Bronchial epithelial cell (primary cell): ENCODE measurements at places on chromosomes 16 and 17. TPM values are rescaled to one million over a fixed set of nuclear protein-coding genes. Genes with fewer than 3 reads are reported as not detected.

DNA sequence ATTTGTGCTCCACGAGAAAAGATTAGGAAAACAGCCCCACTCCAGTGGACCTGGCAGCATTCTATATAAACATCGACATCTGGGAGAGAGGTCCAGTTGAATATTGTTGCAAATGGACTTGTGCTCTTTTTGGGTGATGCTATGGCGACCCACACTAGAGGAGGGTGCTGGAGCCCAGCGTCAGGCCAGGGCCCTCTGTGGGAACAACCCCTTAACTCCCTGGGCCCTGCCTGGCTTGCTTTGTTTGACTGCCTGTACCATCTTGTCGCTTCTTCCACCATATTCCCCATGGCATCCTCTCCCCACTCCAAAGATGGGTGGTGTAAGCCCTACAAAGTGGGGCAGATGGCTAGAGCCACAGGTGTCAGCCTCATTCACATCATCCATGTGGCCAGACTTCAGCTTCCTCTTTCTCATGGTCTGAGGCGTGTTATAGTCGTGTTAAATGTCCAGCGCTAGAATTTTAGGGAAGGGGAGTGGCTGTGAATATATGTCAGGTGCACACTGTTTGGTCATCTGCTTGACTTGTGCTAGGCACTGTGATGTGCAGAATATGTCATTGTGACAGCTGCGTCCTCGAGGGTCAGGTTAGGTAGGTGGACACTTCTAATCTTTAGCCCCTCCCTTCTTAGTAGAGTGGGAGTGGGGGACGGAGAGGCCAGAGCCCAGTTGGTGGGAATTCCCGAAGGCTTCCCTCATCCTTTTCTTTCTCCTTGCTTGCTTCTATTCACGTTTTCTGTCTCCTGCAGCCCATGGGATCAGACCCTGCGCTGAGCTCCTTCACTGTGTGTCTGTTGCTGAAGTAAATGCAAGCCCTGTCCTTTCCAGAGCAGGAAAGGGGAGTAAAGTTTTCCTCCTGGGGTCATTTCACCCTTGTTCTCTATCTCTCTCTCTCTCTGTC, 49.8 kb downstream of the MPRIP start:
- DNase-seq: no peak

DNA sequence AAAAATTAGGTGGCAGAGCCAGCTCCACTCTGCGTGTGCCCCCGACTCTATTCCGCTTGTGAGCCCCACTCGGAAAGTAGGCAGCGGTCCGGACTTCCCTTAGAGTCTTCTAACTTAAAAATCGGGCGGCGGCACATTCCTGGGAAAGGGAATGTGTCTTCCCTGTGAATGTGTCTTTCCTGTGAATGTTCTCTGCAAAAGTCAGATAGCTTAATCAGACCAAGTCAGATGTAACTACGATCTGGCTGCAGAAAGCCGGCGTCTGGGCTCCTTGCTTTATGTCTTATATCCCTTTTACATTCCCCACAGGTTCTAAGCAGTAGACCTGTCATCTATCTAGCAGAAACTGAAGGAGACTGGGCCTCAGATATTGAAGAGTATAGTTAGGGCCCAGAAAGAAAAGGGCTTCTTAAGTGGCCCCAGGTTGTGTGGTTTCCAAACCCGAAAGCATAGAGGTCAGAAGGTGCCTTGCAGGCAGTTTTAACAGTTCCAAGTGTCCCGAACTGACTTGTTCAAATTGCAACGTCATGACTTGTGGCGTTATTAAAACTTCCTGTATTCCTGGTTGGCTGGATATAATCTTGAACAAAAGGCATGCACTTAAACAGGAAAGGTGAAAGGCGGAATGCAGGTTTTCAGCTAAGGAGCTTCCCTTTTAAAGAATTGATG, 601 bp downstream of the PHKB start:
- DNase-seq: peak; percentile 80

- no peak for DNase-seq
Measured at GRCh38 chr17:6470751-6471521, 26.7 kb downstream of the PIMREG start.

GRCh38 chr16:84117494-84117843, 727 bp upstream of the MBTPS1 start:
- DNase-seq: peak; percentile 14

DNA sequence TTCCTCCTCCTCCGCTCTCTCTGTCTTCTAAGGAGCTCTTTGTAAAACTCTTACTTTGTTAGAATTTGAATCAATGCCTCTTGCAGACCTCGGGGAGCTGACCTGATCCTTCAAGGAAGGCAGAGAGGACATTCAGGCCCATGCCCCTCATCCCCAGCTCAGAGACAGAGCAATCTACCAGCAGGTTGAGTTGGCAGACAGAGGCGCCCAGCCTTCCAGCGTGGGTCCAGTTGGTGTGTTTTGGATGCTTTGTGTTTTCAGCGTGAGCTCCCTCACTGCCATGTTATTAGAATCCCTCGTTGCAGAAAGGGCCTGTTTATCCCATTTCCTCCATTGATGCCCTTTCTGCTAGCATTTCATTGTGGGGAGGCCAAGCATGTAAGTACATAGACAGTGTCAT, 167.1 kb downstream of the CMIP start:
- no peak for DNase-seq

DNA sequence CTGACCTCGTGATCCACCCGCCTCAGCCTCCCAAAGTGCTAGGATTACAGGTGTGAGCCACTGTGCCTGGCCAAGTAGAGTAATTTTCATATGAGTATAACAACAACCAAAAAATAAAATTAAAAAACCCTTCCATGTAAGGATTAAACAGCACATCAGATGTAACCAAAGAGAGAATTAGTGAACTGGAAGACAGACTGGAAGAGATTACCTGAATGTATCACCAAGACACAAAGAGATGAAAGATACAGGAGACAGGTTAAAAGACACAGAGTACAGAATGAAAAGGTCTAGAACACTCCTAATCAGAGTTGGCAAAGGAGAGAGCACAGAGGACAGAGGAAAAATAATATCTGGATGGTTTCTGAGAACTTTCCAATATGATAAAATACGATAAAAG, 1.8 kb upstream of the TNK1 start:
- DNase-seq: no peak

GRCh38 chr17:74085434-74085833, 118.0 kb upstream of the RPL38 start:
- no peak for DNase-seq

DNA sequence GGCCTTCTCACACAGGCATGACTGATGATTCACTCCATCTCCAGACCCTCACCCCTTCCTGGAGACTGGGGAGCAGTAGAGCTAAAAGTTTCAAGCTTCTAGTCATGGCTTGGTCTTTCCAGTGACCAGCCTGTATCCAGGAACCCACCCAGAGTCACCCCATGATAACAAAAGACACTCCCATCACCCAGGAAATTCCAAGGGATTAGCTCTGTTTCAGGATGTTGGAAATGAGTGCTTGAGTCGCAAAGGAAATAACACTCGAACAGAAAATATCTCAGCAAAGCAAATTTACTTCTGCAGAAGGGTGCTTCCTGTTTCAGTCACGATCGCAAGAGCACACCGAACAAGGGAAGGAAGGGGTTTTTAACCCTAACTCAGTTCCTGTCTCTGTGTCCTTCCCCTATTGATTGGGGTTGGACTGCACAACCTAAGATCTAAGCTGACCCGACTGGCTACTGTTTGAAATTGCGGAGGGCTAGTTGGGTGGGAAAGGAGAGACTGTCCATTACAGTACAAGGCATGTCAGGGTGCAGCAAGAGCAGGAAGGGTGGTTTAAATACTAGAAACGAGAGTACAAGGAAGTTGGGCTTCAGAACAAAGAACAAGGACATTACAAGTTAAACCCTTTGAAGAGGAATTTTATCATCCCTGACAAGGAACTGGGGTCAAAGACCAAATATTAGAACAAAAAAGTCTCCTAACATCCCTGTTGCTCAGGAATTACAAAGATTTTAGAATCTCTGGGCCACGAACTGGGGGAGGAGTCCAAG, 224.4 kb upstream of the CACNG5 start:
- DNase-seq: no peak

DNA sequence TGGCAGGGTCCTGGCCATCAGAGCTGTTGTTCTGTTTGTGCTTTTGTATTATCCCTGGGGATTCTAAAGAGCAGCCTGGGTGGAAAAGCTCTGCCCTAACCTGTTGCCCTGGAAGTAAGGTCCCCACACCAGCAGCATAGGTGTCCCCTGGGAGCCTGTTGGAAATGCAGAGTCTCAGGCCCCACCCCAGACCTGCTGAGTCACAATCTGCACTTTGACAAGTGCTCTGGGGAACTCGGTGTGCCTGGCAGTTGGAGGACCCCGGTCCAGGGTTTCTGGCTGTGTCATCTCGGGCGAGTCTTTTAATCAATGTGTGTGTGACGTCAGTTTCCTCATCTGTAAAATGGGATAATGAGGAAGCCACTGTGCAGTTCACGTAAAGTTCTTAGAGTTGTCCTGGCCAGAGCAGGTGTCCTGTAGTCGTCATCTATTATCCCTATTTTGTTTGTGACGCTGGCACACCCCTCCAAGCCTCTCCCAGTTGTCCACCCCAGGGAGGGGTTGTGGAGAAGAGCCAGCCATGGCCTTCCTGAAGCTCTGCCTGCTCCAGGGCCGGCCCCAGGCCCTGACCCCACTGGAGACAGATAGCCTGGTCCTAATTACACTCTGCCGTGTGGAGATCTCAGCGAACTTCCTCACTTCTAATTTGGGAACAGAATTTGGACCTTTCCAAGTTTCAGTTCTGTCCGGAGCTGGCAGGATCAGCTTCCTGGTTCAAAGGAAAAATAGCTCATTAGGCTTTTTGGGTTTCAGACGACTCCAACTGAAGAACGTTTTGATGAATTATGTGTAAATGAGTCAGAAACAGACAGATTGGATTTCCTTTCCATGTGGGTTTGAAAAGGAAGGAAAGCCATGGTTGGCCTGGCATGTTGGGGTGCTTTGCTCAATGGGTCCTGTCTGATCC, 295.7 kb upstream of the FOXF1 start:
- DNase-seq: no peak

GRCh38 chr17:57338257-57338914, 82.1 kb downstream of the MSI2 start:
- no peak for DNase-seq

DNA sequence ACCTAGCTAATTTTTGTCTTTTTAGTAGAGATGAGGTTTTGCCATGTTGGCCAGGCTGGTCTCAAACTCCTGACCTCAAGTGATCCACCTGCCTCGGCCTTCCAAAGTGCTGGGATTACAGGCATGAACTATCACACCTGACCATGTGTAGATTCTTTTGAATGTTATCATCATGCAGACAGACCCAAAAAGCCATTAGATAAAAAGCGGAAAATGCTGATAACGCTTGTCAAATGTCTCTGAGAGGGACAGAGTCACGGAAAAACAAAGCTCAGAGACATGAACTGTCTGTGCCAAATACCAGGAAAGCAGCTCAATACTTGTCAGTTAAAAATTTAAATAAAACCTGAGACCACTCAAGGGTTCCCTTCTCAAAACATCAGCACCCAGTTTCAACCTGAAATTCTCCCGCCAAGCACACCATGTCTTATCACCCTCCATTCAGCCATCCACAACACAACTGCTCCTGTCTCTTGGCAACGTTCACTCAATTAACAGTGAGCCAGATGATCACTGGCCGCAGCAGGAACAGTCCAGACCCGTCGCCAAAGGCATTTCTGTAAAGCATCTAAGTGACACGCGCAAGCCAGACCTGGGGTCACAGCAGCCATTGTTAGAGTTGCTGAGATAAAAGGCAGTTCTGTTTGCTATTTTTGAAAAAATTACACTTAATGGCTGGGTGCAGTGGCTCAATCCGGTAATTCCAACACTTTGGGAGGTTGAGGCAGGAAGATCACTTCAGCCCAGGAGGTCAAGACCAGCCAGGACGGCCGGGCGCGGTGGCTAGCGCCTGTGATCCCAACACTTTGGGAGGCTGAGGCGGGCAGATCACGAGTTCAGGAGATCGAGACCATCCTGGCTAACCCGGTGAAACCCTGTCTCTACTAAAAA, 29.7 kb downstream of the FANCA start:
- DNase-seq: no peak

The CCDC40 gene
- 0.79 and 1.7 TPM in 2 replicates for total RNA-seq

The ATP6V0A1 gene
- total RNA-seq: 20.0 and 54.2 TPM in 2 replicates

The ZMYND15 gene
- under 0.01 and 0.38 TPM in 2 replicates for total RNA-seq

The MT1F gene
- total RNA-seq: 1.5 and 1.6 TPM in 2 replicates

The OTOP2 gene
- total RNA-seq: under 0.01 TPM in 1 of 2 replicates, not detected in the other
